CD4-positive, alpha-beta T cell treated with Interleukin-4 for 1 hour (primary cell): ENCODE measurements at places on chromosomes 16 and 17.

GRCh38 chr16:9545522-9546437 is 454.3 kb downstream of the HAPSTR1 start:
- DNase-seq = no peak

DNA sequence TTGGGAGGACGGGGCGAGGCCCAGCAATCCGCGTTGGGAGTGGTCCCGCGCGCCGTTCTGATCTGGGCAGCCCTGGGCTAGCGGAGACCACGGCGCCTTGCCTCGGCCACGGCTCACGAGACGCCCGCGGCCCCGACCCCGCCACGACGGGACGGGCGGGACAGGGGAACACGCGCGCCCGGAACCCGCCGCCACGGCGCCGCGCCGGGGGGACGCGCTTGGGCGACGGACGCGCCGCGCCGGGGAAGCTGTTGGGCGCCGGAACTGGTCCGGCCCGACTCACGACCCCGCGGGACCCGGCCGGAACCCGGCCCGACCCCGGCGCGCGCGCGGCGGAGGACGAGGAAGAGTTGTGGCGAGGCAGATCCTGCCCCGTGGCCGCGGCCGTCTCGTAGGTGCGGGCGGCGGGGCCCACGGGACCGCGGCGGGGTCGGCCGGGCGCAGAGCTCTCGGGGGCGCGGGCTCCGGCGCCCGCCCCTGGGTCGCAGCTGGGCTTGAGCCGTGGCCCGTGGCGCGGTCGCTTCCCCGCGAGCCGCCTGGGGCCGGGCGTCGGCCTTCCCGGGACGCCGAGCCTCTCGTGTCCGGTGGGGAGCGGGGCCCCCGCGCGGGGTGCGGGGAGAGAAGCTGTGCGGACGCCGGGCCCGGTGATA is at the start of gene ACSF3:
Gene ACSF3, plus strand, starts transcription at position 251 of the 650 bp plus-strand sequence. CDS start 6,830 bp downstream, outside the sequence.
- peak; percentile 71 for DNase-seq

- DNase-seq = no peak
Observed at GRCh38 chr17:27888945-27889344, 4.2 kb downstream of the LYRM9 start.

- no peak for DNase-seq
Observed at GRCh38 chr17:55341432-55341831, 76.7 kb downstream of the HLF start.

DNA sequence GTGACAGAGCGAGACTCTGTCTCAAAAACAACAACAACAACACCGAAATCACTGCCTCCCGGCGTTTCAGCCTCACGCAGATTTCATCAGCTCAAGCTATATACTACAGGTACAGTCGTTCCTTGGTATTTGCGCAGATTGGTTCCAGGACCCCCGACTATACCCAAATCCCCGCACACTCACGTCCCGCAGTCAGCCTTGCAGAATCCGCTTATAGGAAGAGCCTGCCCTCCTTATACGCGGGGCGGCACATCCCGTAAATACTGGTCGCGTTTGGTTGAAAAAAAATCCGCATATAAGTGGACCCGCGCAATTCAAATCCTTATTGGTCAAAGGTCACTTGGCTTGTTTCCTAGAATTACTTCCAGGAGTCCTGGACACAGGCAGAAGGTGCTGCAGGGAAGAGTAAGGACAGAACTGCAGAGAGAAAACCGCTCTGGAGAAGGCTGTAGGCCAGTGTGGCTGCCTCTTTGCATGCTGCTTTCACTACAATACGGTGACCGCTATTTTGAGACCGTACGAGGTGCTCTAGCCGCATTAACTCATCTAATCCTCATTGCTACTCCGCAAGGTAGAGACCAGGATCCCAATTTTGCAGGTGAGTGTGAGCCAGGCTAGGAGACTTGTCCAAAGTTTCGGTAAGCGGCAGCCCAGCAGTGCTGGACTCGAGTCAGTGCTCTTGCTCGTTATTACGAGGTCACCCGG is 718 bp downstream of the NDUFAB1 start:
- DNase-seq = no peak

- no peak for DNase-seq
Observed at GRCh38 chr16:86923656-86924055, 345.3 kb downstream of the FOXL1 start.

DNA sequence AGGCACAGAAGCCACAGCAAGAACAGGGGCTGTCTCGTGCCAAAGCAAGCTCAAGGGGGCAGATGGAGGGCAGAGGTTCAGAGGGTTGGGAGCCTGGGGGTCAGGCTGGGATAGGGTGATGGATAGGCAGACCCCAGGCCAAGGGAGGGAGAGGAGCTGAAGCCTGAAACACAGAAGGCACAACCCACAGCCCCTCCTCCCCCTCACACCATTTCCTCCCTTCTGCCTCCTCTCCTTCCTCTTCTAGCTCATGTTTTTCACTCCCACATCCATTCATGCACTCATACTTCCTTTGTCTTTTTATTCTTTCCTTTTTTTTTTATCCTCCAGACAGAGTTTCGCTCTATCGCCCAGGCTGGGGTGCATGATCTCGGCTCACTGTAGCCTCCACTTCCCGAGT is 61.1 kb downstream of the SOCS1 start:
- DNase-seq = no peak
